ENCODE measurements at places on chromosomes 3 and 15.
A peak's percentile ranks its signal among the peaks of the same experiment; 100 is the strongest.

GRCh38 chr3:53545310-53545995 is 51.0 kb downstream of the CACNA1D start:
- no peak for DNase-seq

DNA sequence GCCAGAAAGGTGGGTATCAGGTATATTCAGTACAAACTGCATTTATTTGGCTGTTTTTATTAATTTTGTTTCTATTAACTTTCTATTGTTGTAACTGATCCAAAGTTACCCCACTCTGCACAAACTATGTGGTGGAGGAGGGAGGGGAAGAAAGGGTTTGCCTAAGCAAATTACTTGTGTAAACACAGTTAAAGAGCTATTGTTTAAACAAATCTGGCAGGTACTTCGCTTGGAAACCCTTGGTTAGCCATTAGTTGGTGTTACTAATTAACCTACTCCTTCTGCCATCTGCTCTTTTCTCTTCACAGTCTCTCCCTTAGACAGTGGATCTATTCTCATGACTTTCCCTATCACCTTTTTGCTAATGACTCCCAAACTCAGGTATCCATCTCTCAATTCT is 328.4 kb upstream of the NECTIN3 start:
- peak; percentile 31 for DNase-seq

DNA sequence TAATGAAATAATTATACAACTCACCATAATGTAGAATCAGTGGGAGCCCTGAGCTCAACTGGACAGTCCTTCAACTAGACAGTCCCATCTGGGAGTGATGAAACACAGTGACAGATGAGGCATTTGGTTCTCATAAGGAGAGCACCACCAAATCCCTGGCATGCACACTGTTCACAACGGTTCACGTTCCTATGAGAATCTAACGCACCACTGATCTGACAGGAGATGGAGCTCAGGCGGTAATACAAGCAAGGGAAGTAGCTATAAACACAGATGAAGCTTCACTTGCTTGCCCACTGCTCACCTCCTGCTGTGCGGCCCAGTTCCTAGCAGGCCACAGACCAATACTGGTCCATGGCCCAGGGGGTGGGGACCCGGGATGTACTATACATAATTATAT is 17.0 kb downstream of the PRKAR2A start:
- no peak for DNase-seq

- DNase-seq, result no peak
Observed at GRCh38 chr15:29785136-29785535, 37.1 kb downstream of the TJP1 start.

- DNase-seq, result no peak
Observed at GRCh38 chr3:128455786-128456748, 10.6 kb downstream of the DNAJB8 start.

DNA sequence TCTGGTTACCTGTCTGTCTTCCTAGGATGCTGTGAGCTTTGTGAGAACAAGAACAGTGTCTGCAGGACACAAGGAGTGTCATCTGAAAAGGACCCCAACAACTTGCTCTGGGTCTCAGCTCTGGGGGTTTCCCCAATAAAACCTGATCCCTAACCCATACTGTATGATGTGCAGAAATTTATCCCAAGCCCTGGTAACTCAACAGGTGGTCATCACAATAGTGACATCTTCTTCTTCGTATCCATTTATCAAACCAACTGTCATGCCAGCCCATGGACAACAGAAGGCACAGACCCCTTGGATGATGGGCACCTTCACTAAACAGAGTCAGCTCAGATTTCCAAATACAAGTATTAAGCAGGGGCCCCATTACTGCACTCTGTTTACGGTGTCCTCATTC is 127.5 kb downstream of the UACA start:
- no peak for DNase-seq

GRCh38 chr3:105085506-105085905 is 281.2 kb upstream of the ALCAM start:
- DNase-seq, result no peak

- DNase-seq, result no peak
Observed at GRCh38 chr3:188338086-188338485, 184.1 kb downstream of the LPP start.

GRCh38 chr3:25568525-25569078 is 96.1 kb downstream of the TOP2B start:
- DNase-seq, result no peak

- DNase-seq, result no peak
Observed at GRCh38 chr3:188667926-188668325, 503.8 kb upstream of the TPRG1 start.

- DNase-seq, result no peak
Observed at GRCh38 chr15:33473714-33474113, 162.9 kb downstream of the RYR3 start.

DNA sequence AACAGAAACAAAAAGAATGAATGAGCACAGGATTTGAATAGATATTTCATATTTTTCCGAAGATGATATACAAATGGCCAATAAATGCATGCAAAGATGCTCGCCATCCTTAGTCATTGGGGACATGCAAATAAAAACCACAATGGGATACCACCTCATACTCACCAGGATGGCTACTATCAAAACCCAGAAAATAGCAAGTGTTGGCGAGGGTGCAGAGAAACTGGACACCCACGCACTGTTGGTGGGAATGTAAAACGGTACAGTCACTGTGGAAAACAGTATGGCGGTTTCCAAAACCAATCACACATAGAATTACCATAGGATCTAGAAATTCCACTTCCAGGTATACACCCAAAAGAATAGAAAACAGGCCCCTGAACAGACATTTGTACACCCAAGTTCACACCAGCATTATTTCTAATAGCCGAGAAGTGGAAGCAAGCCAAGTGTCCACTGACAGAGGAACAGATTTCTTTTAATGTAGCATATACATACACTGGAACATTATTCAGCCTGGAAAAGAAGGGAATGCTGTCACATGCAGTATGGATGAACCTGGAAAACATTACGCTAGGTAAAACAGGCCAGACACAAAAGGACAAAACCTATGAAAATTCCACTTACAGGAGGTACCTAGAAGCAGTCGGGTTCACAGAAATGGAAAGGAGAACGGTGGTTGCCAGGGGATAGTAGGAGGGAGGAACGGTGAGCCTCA is 3.6 kb downstream of the RNF168 start:
- DNase-seq, result no peak

DNA sequence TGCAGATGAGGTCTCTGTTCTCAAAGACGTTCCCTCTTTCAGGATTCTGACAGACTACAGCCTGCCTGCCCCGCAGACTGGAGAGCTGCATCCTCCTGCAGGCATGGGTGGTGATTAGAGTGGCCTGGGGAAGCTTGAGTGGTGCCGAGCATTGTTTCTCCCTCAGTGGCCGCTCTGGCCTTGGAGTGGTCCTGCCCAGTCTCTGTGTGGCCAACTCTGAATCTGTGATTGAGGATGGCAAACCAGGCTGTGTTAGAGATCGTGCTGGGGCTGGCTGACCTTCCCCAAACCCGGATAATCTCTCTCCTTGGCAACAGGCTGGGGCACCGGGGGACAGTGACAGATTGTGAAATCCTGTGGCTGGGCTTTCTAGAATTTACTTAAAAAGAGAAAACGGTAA is 11.0 kb upstream of the ADCY5 start:
- DNase-seq, result no peak

- DNase-seq, result no peak
Observed at GRCh38 chr3:30098243-30098642, 508.2 kb upstream of the TGFBR2 start.

DNA sequence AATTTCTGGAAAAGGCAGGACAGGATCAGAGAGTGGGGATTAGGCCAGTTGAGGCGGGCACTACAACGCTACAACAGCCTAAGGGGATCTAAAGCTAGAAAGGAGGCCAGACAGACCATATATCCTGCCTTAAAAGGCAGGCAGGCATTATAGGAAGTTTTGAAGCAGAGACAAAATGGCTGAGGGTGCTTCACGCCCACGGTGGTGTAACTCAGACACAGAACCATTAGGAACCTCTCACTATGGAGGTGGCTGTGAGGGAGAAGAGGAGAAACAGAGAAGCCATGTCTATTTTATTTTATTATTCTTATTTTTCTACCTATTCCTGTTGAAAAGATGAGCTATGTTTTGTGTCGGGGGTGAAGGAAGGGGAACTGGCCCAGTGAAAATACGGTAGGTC is 2.1 kb upstream of the USP4 start:
- no peak for DNase-seq

- DNase-seq, result no peak
Observed at GRCh38 chr3:194592798-194593752, 40.1 kb downstream of the TMEM44 start.

DNA sequence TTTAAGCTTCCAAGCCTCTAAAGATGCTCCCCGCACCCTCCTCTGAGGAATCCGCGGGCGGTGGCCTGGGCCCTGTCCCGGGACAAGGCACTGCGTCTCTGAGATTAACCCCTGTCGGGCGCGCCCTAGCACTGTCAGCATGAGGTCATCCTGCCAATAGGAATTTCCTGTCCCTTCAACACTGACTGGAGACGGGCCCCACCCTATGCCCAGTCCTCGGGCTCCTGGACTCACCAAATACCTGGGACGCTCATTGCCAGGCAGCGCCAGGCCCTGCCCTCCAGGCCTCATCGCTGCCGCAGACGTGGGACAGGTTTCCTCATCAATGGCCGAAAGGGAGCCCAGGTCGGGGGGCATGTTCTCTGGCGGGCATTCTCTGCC is 67.6 kb upstream of the SH3GL3 start:
- no peak for DNase-seq

- no peak for DNase-seq
Observed at GRCh38 chr3:37887824-37888223, 26.1 kb downstream of the CTDSPL start.

GRCh38 chr3:107798381-107798780 is 275.6 kb downstream of the BBX start:
- no peak for DNase-seq

- DNase-seq, result no peak
Observed at GRCh38 chr15:98854496-98854895, 153.1 kb downstream of the PGPEP1L start.

GRCh38 chr15:67761343-67761742 is 64.0 kb upstream of the SKOR1 start:
- DNase-seq, result no peak

- no peak for DNase-seq
Observed at GRCh38 chr15:32828507-32829186, 110.8 kb downstream of the GREM1 start.

DNA sequence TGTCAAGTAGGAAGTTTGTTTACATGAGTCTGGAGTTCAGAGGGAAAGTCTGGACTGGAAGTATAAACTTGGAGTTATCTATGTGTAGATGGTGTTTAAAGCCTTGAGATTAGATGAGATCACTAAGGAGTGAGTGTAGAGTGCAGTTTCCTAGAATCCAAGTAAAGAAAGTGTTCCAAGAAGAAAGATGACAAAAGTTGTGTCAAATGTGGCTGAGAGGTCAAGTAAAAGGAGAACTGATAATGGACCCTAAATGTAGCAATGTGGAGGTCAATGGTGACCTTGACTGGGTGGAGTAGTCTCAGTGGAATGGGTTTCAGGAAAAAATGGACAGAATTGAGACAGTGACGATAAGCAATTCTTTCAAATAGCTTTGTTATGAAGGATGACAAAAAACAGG is 39.9 kb upstream of the ULK4 start:
- DNase-seq, result no peak

GRCh38 chr3:42387802-42388651 is 22.4 kb downstream of the LYZL4 start:
- DNase-seq, result no peak
